CD8-positive, alpha-beta memory T cell (primary cell): ENCODE measurements at places on chromosomes 1 and 21. TPM values are rescaled to one million over a fixed set of nuclear protein-coding genes. Genes with fewer than 3 reads are reported as not detected.

The HRNR gene
- total RNA-seq, result not detected

The MCOLN2 gene
- total RNA-seq, result 110 TPM

The LRRC39 gene
- total RNA-seq, result 0.53 TPM

DNA sequence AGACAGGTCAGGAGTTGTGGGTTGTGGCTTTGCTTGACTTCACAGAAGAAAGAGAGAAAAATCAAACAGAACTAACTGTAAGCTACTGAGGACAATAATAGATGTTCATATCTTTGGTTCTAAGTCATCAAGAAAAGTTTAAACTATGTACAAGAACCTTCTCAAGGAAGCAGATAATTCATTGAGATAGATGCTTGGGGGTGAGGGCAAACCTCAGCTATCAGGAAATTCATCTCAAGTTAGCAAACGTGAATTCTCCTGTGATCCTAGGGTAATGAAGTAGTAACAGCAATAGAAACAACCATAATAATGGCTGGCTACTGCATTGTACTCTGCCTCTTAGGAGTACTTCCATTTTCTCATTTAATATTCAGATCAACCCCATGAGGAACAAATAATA lies 506.2 kb downstream of the PLPP3 start:
- no peaks in the 10 kb centered on the region for H3K36me3 ChIP-seq
- no peaks in the 10 kb centered on the region for H3K4me1 ChIP-seq
- H3K27ac ChIP-seq, result no peak overlapping the region
- H3K4me3 ChIP-seq, result no peak overlapping the region
- H3K27me3 ChIP-seq, result no peaks in the 10 kb centered on the region

DNA sequence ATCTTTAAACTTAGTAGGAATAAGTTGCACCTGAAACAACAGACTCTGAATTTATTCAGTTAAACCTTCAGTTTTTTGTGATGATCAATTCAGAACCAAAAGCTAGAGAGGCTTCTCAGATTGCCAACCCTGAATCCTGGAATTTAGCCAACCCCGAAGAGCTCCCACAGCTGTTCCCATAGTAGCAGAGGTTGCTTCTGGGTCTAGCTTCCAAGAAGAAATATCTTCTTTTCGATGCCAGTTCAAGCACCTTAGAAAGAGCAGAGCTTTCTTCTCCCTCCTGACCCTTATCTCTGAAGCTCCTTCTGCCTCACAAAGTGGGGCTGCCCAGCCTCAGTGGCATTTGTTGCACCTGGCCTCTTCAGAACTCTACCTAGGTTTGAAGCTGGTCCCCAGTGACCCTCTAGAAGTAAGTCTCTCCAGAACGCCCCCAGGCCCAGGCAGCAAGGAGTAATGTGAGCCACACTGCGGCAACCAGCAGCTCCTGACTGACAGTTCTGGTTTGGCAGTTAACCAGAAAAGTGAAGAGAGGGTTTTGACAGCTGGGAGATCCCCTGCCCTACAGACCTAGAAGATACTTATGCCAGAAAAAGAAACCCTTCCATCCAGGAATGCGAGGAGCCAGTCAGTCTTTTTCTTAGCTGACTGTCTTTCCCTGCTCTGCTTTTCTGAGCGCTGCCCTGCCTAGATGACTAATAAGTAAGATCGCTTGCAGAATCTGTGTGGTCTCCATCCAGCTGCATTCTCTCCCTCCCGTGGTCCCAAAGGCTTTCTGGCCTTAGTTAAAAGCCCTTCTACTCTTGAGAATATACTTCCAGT lies 165.9 kb downstream of the ADGRL4 start:
- H3K4me1 ChIP-seq, result peaks cover 6% of the 10 kb centered on the region
- H3K27me3 ChIP-seq, result no peaks in the 10 kb centered on the region
- no peak overlapping the region for H3K4me3 ChIP-seq
- no peaks in the 10 kb centered on the region for H3K36me3 ChIP-seq
- no peak for DNase-seq

DNA sequence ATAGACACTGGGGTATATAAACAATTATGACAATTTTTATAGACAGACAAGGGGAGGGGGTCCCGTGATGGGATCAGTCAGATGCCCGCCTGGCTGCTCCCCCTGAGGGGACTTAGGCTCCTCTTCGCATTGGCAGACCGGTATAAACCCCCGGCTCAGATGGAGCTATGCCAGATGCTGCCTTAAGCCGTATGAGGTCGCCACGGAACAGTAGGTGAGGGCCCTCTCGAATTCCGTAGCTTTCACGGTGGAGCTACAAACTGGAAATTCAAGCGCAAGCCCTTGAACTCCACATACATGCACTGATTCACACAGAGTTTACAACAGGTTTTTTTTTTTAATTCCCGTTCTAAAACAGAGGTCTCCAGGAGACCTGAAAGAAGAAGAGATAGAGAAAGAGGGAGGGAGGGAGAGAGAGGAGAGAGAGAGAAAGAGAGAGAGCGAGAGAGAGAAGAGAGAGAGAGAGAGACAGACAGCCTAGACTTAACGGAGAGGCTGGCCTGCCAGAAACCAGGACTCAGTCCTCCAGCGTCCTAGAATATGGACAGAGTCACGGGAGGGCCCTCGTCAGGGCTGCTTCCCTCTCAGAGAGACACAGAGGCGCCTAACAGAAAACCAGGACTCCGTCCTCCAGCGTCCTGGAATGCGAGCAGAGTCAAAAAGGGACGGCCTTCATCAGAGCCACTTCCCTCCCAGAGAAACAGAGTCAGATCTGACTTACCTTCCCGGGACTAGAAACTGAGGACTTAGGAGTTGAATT lies 24.4 kb upstream of the TMEM54 start:
- H3K4me1 ChIP-seq, result peaks cover 17% of the 10 kb centered on the region
- H3K4me3 ChIP-seq, result no peak overlapping the region
- no peak overlapping the region for H3K27ac ChIP-seq
- H3K36me3 ChIP-seq, result no peaks in the 10 kb centered on the region

- no peak overlapping the region for H3K27ac ChIP-seq
- no peak for DNase-seq
- H3K36me3 ChIP-seq, result no peaks in the 10 kb centered on the region
- H3K27me3 ChIP-seq, result no peaks in the 10 kb centered on the region
- no peaks in the 10 kb centered on the region for H3K4me1 ChIP-seq
These were observed 11.3 kb downstream of the PODN start for GRCh38 chr1:53073287-53073686.

- H3K4me3 ChIP-seq, result no peak overlapping the region
- H3K36me3 ChIP-seq, result no peaks in the 10 kb centered on the region
- H3K27ac ChIP-seq, result no peak overlapping the region
- H3K4me1 ChIP-seq, result no peaks in the 10 kb centered on the region
These were observed 15.4 kb downstream of the NGF start for GRCh38 chr1:115322631-115323030.

DNA sequence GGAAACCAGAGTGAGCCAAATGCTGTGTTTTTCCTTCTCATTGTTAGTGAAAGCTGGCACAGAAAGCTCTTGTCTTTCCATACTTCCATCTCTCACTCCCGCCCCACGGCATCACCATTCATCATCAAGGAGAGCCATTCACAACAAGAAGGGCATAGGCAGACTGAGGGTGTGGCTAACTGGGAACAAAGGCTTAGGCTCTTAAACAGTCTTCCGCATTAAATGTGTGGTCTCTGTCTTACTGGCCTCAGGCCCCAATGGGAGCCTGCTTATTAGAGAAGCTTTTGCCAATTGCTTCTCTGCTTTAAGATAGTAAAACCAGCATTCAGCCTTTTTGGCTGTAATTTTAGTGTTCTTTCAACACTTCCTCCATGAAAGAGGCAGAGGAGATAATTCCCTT lies 51.4 kb downstream of the TNFSF18 start:
- DNase-seq, result no peak
- no peaks in the 10 kb centered on the region for H3K36me3 ChIP-seq
- no peak overlapping the region for H3K4me3 ChIP-seq
- no peaks in the 10 kb centered on the region for H3K27me3 ChIP-seq
- no peaks in the 10 kb centered on the region for H3K4me1 ChIP-seq
- no peak overlapping the region for H3K27ac ChIP-seq

GRCh38 chr21:32626621-32627196 lies 14.5 kb upstream of the CFAP298 start:
- H3K27me3 ChIP-seq, result no peaks in the 10 kb centered on the region
- no peak overlapping the region for H3K4me3 ChIP-seq
- no peak for DNase-seq
